Hematopoietic multipotent progenitor cell (in vitro differentiated cells): ENCODE measurements at places on chromosomes 12 and 14.

DNA sequence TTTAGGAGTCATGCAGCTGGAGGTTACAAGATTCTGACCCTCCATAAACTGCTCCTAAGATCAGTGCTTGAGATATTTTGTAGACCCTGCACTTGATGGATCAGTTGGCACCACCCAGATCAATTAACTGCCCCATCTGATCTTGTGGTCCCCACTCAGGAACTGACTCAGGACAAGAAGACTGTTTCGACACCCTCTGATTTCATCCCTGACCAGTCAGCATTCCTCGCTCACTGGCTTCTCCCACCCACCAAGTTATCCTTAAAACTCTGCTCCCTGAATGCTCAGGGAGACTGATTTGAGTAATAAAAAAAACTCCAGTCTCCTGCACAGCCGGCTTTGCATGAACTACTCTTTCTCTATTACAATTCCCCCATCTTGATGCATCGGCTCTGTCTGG is 360.2 kb downstream of the GALC start:
- DNase-seq = no peak

DNA sequence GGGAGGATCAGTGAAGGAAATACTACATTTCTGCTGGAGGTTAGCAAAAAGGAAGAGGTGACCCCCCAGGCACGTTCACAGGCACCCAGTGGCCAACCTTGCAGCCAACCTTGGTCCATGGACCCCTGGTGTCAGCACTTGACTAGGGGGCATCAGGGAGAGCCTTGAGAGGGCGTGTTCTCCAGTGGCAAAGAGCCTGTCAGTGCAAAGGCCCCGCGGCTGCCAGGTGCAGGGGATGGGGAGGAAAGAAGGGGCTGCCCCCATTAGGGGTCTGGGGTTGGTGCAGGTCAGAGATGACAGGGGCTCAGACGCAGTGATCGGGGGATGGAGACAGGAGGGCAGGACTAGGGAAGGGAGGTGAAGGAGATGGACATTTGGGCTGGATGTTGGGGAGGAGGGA is 22.7 kb upstream of the ULK1 start:
- no peak for DNase-seq

- DNase-seq = no peak
Measured at GRCh38 chr12:75020068-75020557, 189.5 kb downstream of the KCNC2 start.

- no peak for DNase-seq
Measured at GRCh38 chr14:68695326-68695768, 97.5 kb downstream of the ZFP36L1 start.

- no peak for DNase-seq
Measured at GRCh38 chr14:73393375-73393774, 65.0 kb downstream of the NUMB start.

GRCh38 chr14:74669846-74670245 is 43.0 kb downstream of the AREL1 start:
- no peak for DNase-seq
